ENCODE measurements at places on chromosomes 2 and 18.

DNA sequence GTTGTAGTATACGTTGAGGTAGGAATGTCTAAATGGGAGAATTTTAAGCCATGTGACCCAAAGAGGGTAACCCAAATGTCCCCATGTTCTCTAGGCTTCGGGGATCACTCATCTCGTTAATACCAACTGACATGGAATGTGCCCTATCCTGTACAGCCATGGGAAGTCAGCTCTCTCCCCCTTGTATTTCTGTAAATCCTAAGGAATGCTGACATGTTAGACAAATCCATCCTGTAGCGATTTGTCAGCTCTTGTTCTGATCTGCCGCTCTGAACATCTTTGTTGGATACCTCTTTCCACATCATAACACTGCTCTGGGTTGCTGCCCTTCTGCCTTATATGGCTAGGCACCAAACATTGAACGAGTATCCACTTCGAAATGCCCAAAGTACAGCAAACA is 350.6 kb downstream of the RND3 start:
- DNase-seq = no peak

GRCh38 chr2:190726255-190726654 is 77.4 kb downstream of the NAB1 start:
- no peak for DNase-seq

- DNase-seq = no peak
Measured at GRCh38 chr2:28354920-28355520, 37.6 kb upstream of the FOSL2 start.

DNA sequence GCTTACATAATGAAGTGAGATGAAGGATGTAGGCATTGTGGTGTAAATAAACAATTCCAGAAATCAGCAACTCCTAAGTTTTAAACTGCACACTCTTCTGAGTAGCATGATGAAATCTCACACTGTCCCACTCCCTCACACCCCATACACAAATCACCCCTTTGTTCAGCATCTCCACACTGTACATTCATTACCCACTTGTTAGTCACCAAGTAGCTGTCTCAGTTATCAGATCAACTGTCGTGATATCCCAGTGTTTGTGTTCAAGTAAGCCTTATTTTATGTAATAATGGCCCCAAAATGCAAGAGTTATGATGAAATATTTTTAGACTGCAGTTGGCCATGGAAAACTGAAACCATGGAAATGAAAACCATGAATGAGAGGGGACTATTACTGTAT is 135.7 kb downstream of the GRB14 start:
- no peak for DNase-seq

GRCh38 chr2:144776766-144777165 is 256.8 kb upstream of the ZEB2 start:
- DNase-seq = no peak

Measured in stimulated activated naive CD4-positive, alpha-beta T cell treated with Interleukin-2 at 50 U/mL for 16 hours (primary cell).